CD8-positive, alpha-beta memory T cell (primary cell): ENCODE measurements at places on chromosomes 4 and X.

DNA sequence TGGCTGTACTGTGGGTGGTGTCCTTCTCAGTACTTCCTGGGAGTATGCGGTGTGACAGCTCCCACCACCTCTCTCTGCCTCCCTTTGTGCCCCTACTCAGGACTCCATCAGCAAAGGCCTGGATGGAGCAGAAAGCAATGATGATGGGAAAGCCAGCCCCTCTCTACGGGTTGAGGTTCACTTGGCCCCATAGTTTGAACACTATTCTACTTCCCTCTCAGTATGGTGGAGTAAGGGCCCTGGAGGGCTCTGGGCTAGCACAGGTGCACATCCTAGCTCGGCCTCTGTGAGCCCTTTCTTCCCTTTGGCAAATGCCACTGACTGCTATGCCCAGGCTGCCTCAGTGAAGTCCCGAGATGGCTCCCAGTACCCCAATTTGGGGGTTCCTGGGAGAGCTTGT lies 31.0 kb downstream of the PRPS1 start:
- no peak for DNase-seq

GRCh38 chrX:2917767-2918166 lies 11.4 kb downstream of the ARSD start:
- no peak for DNase-seq

GRCh38 chr4:41280010-41280409 lies 23.3 kb downstream of the UCHL1 start:
- DNase-seq, result no peak

- DNase-seq, result no peak
Measured at GRCh38 chr4:55445921-55446577, 50.3 kb downstream of the TMEM165 start.

GRCh38 chr4:98891478-98892337 lies 37.2 kb downstream of the EIF4E start:
- DNase-seq, result no peak

GRCh38 chr4:2305766-2306501 lies 44.0 kb upstream of the MXD4 start:
- DNase-seq, result no peak

DNA sequence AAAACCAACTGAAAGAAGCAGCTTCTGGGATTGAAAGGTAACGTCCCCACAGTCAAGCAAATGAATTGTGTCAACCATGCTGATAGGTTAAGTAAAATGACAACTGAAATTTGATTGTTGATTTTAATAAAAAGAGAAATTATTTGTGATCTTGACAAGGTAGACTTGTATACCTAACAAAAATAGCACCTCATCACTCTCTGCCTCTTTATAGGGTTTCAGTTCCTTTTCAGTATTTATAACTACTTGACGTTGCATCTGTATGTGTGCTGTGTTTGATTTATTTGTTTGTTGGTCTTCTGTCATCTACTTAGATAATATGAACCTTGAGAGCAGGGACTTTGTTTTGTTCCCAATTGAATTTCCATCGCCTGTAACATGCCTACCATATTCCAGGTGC lies 7.9 kb upstream of the PPP3CA start:
- DNase-seq, result no peak

DNA sequence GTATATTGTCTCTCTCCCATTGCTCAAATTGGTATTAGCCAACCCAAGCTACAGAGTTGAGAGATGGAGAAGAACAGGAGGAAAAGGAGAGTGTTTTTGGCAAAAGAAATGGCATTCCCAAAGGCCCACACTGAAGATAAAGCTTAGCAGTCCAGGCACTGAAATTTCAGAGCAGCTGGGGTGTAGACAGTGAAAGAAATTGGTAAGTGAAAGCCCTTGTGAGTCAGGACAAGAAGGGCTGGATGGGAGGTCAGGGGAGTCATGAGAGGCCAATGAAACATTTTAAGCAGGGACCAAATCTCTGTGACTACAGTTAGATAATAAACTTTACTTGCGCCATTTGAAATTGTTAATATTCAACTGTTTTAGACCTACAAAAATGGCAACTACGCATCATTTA lies 177.7 kb downstream of the ADAMTS3 start:
- no peak for DNase-seq

DNA sequence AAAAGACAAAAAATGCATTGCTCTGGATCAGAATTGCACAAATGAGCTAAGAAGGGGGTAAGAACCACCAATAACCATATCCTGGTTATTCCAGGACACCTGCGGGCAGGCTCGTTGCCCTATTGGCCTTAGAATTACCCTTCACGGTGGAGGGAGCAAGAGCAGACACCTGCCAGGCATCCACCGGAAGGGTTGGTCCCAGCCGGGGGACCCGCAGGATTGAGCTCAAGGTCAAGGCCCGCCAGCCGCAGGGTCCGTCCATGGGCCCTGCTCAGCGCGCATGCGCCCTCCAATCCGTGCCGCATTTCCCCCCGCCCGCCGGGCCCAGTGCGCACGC lies 575 bp downstream of the SLC25A6 start:
- DNase-seq, result no peak

GRCh38 chrX:38484607-38485498 lies 76.5 kb upstream of the TSPAN7 start:
- DNase-seq, result no peak

DNA sequence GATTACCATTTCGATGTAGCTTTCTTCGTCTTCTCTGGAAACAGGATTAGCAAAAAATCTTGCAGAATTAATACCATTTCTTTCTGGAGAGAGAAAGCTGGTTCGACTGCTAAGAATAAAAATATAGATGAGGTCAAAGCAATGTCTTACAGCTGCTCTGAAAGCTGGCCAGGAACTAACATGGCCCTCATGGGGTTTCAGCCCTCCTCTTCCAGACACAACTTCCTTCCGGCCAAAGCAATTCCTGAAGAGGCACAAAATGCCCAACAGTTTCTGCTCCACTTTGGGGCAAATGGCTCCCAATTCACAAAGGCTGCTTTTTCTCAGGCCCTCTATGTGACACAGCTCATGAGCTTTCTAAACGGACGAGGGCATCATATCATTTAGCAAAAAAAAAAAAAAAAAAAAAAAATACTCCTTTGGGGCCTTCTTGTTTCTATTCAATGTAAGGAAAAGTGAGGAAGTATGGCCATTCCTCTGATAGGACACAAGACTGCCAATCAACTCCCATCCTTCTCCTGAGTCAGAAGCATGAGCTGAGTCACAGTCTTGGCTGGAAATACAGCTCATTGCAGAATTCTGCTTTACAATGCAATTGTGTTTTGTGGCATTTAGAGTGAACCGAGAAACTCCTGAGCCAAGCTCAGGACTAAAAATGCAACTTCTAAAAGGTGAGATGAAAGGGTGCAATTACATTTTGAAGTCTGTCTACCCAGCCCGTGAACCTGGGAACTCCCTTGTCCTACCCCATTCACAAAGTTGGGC lies 42.7 kb upstream of the CTAG2 start:
- DNase-seq, result no peak

DNA sequence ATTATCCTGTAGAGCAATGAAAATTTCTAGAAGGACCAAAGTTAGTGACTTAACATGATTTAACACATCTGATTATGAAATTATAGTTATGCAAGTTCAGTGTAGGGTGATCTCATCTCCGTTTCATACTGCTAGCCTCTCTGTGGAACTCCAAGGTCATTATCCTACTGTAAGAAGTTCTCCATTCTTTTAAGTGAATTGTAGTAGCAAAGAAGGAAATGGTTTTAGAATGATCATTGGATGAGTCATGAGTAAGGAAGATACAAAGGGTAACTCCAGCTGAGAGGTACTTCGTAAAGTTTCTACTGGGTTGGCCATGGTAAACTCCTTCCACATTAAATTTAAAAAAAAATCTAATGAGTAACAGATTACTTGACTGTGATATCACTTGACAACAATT lies 215.0 kb upstream of the GIMD1 start:
- DNase-seq, result no peak

DNA sequence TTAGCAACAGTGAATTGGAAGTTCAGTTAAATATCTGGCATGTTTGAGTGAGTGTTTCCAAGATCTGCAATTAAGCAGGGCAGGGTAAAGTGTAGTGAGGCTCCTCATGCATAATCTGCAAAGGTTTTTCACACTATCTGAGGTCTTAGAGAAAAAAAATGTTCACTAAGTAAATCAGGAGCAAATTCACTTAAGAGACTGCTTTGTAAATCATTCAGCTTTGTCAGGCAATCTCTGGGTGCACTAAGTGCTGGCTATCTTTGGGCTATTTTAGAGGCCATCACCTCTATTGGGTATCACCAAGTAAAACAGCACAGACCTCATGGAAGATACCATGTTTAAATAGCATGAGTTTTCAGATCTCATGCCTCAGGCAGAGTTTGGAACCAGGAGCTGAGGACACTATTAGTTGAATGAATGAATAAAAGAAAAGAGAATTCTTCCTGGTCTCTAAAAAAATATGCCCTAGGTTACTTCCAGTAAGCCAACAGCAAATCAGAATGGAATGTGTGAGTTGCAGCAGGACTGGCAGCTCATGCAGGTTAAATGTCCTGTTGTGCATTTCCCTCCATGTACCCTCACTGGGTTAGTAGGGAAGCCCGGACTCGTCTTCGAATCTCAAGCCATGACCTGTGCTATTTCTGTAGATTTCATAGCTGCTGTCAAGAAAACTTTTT lies 195.3 kb downstream of the KCNIP4 start:
- DNase-seq, result no peak

DNA sequence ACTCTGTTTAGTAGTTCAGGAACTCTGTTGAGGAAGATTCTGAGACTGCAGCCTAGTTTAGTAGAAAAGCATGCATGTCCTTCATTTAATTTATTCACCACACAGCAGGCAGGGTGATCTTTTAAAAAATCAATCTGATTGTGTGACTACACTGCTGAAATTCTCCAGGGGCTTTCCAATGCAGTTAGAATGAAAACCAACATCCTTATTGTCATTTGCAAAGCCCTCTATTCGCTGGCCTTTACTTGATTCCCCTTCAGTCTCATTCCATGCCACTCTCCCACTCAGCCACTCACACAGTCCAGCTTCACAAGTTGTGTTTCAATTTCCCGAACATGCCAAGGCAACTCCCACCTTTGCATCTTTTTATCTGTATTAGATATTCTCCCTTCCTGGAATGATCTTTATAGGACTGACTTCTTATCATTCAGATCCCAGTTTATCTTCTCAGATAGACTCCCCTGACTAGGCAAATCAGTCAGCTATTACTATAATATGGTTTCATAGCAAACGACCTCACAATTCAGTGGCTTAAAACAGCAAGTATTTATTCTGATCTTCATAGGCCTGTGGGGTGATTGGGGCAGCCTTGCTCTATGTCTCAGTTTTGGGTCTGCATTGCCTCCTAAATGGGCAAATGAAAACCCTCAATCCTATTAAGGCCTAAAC lies 21.3 kb upstream of the FTHL17 start:
- no peak for DNase-seq

DNA sequence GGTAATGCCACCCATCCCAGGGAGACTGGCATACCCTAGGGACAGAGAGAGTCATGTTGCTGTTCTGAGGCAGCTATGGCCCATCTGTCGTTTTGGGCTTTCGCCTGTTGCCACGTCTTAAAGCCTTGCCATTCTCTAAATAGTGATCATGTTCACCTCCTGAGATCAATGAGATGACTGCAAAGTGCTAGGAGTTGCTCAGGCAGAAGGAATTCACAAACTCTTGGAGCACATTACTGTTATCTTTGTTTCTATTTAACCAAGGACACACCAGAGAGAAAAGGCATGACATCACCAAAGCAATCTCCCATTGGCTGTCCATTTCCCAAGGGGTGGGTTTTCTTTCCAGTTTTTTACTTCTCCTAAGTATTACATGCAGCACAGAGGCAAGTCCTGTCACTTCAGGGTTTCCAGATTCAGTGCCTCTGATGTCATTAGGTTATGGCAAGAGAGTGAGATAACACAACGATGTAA lies 37.1 kb upstream of the SETD7 start:
- DNase-seq, result no peak

GRCh38 chrX:1385253-1386223 lies 6.4 kb downstream of the SLC25A6 start:
- no peak for DNase-seq

GRCh38 chr4:105273230-105273629 lies 126.6 kb downstream of the TET2 start:
- DNase-seq, result no peak

- DNase-seq, result no peak
Measured at GRCh38 chrX:16457239-16457638, 192.7 kb upstream of the S100G start.

GRCh38 chrX:101160001-101160400 lies 59.6 kb upstream of the DRP2 start:
- DNase-seq, result no peak

DNA sequence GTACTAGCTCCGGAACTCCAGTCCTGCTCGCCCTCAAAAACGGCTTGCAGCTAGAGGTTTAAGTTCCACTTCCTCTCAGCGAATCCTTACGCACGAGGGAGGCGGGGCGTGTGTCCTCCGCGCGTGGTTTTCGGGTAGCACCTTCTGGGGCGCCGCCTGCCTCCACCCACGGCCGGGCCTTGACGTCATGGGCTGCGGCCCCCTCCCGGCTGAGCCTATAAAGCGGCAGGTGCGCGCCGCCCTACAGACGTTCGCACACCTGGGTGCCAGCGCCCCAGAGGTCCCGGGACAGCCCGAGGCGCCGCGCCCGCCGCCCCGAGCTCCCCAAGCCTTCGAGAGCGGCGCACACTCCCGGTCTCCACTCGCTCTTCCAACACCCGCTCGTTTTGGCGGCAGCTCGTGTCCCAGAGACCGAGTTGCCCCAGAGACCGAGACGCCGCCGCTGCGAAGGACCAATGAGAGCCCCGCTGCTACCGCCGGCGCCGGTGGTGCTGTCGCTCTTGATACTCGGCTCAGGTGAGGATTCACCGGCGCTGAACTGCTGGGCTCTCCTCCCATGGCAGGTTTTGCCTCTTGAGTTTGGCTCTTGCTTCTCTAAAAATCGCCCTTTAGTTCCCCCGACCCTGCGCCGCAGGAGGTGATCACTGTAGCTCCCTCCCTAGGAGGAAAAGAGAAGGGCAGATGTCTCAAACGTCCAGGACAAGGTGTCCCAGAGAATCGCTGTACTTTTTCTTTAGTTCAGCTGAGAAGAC lies at the start of gene AREG:
Gene AREG, plus strand, starts transcription at position 246 of the 752 bp plus-strand sequence. Its CDS starts 210 bp downstream, at position 456.
- DNase-seq, result peak; percentile 90

DNA sequence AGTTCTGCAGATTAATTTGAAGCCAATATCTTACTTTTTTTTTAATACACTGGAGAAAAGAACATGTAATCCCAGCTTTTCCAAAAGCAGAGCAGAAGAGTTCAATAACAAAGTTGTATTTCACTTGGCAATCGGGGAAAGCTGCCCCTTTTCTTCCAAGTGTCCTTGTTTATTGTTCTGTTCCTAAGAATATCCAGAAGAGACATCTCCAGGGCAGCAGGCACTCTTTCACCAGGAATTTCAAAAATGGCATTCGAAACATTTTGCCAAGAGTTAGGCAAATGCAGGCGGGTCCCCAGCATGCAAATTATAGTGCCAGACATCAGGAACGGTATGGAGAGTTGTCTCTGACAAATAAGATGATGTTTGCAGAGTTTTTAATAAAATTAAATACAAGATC lies 494.5 kb downstream of the BCOR start:
- no peak for DNase-seq
